ENCODE measurements at places on chromosomes 3 and 15. TPM values are rescaled to one million over a fixed set of nuclear protein-coding genes. Genes with fewer than 3 reads are reported as not detected.

DNA sequence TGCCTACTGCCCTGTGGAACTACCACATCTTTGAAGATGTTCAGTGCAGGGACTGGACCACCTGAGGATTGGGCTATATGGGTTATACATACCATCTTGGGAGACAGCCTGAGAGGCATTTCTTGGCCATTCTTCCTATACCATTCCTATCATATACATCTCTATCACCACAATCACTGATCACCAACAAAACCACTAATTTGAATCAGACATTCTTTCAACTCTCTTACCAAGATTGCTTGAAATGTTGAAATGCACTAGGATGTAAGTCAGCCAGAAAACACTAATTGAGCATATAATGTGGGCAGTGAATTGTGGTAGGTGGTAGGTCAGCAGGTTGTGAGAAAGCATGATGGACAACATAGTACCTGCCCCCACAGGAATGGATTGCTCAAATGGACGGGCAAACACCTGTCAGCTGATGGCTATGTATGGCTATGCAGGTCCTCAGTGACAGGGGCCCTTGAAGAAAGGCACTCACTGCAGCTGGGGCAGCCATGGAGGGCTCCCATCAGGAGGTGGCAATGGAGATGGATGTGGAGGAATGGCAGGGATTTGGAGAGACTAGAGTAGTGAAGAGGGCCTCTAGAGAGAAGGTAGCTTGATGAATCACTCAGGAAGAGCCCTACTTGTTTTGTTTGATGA, 49.1 kb downstream of the AMOTL2 start:
- DNase-seq, result no peak

GRCh38 chr15:57167821-57168395, 208.4 kb upstream of the CGNL1 start:
- no peak for DNase-seq

DNA sequence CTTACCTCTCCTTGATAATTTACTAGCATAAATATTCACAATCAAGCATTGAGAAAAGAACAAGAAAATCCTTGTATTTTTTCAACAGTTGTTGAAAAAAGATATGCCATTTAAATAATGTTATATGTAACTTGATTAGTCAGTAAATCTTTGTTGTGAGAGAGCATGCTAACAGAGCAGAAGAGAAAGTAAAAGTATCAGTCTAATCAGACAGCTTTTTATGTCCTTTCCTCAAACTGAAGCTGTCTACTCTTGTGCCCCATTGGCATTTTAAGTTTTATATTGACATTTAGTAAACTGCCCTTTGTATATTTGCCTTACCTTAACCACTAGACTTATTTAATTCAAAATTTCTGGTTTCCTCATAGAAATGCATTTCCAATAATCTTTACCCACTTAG, 668.7 kb downstream of the OTOL1 start:
- no peak for DNase-seq

DNA sequence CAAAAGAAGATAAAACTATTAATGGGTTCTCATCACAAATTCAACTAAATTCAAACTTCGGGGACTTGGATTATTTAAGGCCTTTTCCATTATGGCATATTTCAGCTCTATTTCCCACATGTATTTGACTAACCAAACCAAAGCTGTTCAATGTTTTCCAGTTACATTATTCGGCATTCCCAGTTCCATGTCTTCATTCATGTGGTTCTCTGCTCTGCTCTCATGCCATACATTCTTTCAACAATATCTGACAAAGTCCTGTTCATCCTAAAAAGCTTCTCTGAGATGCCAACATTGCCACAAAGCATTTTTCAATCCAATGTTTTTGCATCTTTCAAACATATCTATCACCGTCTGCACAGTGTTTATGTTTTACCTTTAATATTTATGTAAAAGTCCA, 141.4 kb downstream of the GREM1 start:
- DNase-seq, result no peak

STAG1 gene
- total RNA-seq, result 39.7 TPM

UCN2 gene
- 4.3 TPM for total RNA-seq

C15orf62 gene
- not detected for total RNA-seq

GRCh38 chr15:33154351-33155166, 40.0 kb downstream of the FMN1 start:
- peak; percentile 98 for DNase-seq

DNA sequence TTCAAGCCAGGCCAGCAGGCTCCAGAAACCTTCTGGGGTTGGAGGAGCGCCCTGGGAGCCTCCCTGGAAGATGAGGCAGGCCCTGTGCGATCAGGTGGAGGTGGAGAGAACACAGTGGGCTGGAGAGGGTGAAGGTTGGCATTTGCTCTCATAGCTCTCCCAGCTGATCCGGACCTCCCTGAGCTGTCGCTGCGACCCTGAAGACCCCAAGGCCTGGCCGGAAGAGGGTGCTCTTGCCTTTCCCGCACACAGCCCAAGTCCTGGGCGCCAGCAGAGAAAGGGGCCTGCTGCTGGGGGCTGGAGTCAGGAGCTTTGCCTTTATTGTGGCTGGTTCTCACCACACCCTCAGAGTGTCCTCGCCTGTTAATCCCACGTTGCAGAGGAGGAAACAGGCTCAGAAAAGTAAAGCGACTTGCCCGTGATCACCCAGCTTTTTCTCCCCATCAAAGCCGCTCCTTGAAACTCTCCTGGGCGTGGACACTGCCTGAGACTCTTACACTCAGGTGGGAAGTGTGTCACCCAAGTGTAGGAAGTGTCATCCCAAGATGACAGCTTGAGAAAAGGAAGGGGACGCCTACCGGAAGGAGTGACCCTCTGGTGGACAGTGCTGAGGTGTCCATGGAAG, 8.6 kb upstream of the RPL29 start:
- peak; percentile 51 for DNase-seq

DNA sequence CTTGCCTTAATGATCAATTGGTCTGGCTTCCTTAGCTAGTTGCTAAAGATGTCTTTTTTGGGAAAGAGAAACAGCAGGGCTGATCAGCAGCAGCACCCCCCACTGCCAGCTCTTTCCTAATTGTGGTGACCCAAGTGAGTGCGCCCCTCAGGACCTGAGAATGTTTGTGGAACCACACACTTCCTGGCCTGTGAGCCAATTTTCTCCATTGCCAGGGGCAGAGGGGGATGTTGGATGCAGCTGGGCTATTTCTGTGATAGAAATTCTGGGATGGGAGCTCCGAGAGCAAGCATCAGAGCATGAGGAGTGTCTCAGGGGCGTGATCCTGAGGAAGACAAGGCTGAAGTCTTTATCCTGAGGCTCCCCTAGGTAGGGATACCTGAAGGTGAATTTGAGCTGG, 66.6 kb downstream of the CLDN11 start:
- peak; percentile 90 for DNase-seq

ZNF502 gene
- total RNA-seq, result 5.3 TPM

GRCh38 chr3:57059411-57059810, 1.1 kb upstream of the SPATA12 start:
- DNase-seq, result peak; percentile 76

EPHA6 gene
- total RNA-seq, result not detected

FAM174B gene
- 0.98 TPM for total RNA-seq

PLOD2 gene
- total RNA-seq, result 221 TPM

GRCh38 chr3:44208086-44208485, 33.6 kb upstream of the TOPAZ1 start:
- peak; percentile 53 for DNase-seq

DNA sequence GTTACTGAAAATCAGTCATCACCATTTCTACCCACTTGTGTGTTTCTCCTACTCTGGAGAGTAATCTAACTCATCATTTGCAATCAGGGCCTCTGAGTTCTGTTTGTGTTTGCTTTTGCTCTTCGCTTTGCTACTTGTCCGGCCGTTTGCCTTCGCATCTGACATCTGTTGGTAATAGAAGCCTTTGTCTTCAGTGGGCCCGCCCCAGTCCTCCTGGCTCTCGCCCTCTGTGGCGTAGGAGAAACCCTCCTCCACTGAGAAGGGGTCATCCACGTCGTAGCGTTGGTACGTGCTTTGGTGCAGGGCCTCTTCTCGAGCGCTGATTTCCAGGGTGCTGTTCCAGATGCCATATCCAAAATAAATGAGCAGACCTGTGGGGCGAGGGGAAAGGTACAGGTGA, 48.3 kb downstream of the CLDN11 start:
- no peak for DNase-seq

GRCh38 chr15:53759411-53759931, at the start of gene WDR72:
Gene WDR72 (minus strand): TSS chr15:53759663. CDS start chr15:53733149, 26,514 bp downstream.
- DNase-seq, result no peak

DNA sequence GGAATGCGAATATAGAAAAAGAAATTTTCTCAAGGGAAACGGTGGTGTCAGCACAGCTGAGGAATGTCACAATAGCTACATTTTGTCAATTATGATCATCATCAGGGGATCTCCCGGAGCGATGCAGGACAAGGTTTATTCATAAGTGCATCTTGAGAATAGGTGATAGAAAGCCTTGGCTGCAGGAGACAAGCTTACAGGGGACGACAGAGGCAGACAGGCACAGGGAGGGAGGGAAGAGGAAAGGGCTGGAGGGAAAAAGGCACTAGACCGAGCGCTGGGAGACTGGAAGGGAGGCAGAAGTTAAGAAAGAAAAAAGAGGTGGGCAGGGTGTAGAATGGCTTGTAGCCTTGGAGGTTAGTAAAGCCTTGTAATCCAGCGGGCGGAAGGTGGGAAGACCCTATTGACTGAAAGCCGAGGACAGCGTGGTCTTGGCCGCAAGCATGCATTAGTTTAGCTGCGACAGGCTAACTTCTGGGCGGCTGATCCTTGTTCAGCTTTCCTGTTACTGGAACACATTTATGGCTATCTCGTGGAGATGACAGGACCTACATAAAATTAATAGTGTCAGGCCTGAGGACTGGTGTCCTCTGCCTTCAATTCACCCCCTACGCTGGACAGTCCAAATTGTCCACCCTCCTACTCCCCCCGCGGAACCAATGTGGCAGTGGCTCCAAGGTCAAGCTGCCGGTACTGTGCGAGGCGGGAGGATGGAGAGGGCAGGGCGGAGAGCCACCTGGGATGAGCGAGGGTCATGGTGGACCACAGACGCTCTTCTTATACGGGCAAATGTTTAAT, 1.4 kb upstream of the NECTIN3 start:
- peak; percentile 21 for DNase-seq

NANOGP8 gene
- not detected for total RNA-seq

DNA sequence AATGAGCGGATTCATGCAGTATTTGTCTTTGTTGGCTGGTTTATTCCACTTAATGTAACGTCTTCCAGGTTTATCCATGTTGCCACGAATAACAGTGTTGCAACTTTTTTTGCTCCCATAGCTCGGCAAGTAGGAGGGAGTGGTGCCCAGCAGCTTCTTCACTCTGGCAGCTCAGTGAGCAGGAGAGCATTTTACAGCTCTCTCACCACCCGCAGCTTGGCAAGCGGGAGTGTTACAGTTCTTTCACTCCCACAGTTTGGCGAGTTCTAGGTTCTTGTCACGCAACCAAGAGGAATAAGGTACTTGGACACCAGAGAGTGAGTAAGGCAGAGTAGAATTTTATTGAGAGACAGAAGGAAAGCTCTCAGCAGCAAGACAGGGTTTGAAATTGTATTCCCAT, 935.2 kb downstream of the TBL1XR1 start:
- no peak for DNase-seq

DNA sequence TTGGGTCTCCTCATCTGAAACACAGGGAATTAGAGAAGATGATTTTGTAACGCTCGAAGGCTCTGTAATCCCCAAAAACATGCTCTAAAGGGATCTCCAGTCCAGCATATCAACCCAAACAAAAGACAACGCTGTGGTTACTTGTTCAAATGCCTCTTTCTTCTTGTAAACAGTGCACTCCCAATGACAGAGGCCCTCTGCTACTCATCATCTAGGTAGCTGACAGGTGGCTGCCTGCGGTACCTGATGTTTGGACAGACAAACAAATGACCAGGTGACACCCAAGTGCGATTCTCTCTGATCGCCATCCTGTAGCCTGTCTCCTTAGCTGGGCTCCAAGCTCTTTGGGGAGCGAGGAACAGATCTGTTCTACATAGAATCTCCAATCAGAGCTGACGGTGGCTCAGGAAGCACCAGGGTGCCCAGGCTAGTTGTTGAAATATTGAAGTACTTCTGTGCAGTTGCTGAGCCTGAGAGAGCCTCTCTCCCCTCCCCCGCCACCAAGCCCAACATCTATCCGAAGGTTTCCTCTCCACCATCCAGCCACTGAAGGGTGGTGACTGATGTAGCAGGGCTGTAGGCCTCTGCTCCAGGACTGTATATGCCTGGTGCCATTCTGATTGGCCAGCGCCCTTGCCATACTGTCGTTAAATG, 238.7 kb downstream of the XXYLT1 start:
- no peak for DNase-seq

DNA sequence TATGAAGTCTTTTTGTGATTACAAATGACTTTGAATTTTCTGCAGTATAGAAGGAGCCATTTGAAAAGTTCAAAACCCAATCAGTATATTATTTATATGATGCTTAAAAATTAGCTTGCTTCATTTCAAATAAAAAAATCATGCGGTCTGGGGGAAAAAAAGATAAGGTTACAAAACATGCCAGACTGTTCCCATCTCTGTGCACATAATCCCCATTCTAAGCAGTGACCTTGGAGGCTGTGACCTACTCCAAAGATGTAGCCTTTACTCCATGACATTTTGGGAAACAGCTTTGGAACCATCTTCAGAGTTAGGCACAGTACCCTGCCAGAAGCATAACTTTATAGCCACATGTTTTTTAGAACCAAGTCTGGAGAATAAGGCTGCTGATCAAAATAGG, 447.7 kb upstream of the WNT5A start:
- DNase-seq, result no peak

GRCh38 chr15:49279521-49280456, 109.7 kb downstream of the GALK2 start:
- no peak for DNase-seq

DNA sequence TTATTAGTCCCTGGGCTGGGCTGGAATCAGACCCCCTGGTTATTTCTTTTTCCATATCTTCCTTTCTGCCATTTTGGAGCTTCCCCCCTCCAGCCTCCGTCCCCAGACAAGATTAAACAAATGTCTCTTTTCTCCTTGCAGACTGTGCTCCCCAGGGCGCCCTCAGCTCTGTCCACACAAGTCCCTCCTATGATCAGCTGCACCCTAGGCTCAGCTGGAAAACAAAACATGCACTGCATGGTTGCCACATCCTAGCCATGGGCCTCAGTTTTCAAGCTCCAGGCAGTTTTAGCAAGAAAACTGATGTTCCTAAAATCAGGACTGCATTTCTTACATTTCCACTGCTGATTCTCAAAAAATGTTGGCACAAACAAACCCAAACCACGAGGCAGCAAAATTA, 23.5 kb upstream of the RFTN1 start:
- DNase-seq, result no peak

- no peak for DNase-seq
These were observed 602 bp upstream of the SLTM start for GRCh38 chr15:58934114-58934447.

- DNase-seq, result no peak
These were observed 552.6 kb downstream of the NSUN3 start for GRCh38 chr3:94615275-94616065.

DNA sequence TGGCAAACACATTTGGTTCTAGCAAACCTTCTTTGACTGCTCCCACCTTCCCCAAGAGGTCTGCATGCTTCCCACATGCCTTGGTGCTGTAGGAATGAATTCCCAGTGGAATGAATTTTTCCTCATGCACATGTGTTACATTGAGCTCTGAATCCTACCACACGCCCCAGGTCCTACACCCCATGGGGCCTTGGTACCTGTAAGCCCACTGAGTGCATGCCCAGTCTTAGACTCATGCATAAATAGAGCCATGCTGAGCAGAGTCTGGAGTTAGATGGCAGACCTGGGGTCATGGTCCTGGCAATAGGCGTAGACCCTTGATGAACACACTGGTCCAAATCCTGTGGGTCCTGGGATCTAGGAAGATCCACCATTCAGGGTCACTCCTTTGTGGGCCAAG, 81.8 kb downstream of the EPHB1 start:
- no peak for DNase-seq

GRCh38 chr3:133077688-133078087, 39.5 kb downstream of the TMEM108 start:
- no peak for DNase-seq
